NCI-H2081 treated with DMSO at 0.1 percent for 48 hours (cell line): ENCODE measurements at places on chromosomes 2 and 18.

DNA sequence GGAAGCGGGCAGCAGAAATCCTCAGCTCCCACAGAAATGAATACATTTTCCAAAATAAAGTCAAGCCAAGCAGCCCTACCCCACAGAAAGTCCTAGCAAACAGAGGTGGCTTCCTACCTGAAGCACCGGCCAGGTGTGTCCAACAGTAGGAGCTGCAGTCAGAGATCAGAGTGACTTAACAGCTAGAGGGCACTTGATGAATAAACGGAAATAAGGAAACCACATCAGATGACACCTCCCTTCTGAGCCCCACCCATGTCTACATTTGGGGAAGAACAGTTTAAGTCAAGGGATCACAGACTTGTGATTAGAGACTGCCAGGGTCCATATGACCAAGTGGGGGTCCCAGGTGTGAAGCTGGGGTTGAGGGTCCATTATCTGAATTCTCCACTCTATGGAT is at the start of gene CXCR1:
TSS of gene CXCR1 (minus strand) at position 172 of the 400 bp plus-strand sequence. CDS start 1,751 bp downstream, outside the sequence.
- no peak for DNase-seq

GRCh38 chr2:170341684-170342623 is 164.0 kb downstream of the MYO3B start:
- peak; percentile 41 for DNase-seq

- no peak for DNase-seq
Observed at GRCh38 chr18:12517142-12517825, 109.6 kb downstream of the PRELID3A start.

- no peak for DNase-seq
Observed at GRCh38 chr2:236754271-236754944, 184.8 kb downstream of the ACKR3 start.

DNA sequence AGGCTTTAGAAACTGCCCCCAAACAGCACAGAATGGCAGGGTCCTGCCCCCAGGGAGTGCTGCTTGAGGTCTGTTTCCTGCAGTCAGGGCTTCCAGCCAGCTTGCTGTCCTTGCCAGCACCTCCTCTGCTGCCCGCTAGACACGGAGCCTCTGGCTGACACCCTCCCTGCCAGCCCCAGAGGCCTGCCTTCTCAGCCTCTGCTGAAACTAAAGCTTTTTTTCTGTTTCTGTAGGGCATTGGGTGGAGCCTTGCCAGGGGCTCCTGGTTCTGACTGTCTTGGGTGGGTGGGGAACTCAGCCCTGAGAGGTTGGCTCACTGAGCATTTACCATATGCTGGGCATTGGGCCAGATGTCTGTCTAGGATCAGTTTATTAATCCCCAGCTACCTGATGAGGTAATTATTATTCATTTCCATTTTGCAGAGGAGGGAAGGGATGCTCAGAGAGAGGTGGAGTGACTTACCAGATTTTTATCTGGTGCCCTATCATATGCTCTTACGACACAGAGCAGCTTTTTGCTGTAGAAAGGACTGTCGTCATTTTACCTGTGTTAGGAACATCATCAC is 35.4 kb downstream of the INPP4A start:
- no peak for DNase-seq

DNA sequence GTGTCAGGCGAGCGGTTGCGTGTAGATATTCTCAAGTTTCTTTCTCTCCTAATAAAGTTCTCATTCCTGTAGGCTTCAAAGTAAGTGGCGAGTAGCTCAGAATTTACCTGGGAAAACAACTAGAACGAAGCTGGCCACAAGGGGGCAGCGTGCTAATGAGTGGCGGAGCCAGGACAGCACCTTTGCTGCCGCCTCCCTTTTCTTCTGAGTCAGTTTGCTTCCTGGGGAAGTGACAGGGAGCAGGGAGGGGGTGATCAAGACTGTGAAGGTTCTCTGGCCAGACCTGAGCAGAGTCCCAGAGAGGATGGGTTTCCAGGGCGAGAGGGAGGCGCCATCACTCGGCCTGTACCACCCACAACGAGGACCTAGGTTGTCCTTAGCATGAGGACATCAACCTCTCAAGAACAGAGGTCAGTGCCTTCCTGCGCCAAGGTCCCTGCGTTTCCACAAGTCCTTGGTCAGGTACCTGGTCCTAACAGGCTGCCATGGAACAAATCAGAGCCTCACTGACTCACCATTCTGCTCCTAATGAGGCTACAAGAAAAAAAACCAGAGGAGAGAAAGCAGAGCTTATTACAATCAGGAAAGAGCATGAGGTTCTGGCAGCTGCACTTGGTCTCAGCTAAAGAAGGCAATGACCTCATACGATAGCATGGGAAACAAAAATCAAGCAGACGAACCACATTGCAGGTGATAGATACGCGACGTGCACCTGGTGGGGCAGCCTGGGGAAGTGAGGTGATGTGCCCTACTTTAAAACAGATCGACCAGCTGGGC is 98.7 kb downstream of the PLB1 start:
- peak; percentile 48 for DNase-seq

- DNase-seq = no peak
Observed at GRCh38 chr2:19062370-19062769, 296.1 kb downstream of the OSR1 start.

DNA sequence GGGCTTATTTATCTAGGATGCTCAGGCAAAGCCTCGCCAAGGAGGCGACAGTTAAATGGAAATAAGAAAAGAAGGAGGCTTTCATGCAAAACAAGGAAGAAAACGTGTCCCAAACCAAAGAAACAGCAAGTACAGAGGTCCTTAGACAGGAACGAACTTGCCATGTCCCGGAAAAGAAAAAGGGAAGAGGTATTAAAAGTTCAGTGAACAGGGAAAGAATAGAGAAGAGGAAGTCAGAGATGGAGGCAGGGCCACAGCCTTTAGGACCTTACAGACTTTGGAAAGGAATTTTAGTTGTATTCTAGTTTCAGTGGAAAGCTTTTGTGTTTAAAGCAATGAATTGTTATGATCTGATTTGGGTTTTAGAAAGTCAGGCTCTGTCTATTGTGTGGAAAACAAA is 22.1 kb downstream of the IKZF2 start:
- DNase-seq = no peak

GRCh38 chr2:158211502-158211901 is 109.8 kb downstream of the UPP2 start:
- no peak for DNase-seq

GRCh38 chr2:215695861-215696260 is 260.0 kb upstream of the FN1 start:
- DNase-seq = no peak

GRCh38 chr18:25299426-25300300 is 52.3 kb downstream of the ZNF521 start:
- no peak for DNase-seq

DNA sequence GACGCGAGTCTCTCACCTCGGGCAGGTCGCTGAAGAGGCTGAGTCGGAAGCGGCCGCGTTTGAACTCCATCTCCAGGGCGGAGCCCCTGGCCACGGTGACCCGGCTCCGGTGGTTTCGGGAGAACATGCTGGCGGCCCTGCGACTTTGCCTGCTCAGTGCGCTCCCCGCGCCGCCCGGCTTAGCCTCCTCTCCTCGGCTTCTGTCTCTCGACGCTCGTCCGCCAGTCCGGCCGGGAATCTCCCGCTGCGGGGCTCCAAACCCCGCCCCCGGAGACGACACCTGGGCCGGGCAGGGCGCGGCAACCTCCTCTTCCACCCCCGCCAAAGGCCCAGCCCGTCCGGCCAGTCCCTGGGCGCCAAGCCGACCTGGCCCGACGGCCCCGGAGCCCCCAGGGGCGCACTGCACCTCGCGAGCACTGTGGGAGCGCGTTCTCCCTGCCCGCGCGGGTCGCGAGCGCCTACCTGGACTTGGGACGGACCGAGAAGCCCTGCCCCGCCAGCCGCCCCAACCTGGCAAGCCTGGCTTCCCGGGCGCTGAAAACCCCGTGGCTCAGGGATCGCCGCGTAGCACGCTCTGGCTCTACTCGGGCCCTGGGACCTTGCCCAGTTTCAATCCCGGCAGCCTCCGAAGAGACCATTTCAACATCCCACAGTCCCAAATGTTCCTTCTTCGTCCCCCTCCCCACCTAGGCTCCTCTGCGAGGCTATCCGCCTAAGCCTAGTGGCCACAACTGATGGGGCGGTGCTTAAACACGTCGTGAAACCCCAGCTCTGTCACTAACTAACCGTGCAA is at the start of gene RTKN:
TSS of gene RTKN (minus strand) at position 248 of the 793 bp plus-strand sequence. CDS start at position 127, 121 bp downstream.
- DNase-seq = no peak

DNA sequence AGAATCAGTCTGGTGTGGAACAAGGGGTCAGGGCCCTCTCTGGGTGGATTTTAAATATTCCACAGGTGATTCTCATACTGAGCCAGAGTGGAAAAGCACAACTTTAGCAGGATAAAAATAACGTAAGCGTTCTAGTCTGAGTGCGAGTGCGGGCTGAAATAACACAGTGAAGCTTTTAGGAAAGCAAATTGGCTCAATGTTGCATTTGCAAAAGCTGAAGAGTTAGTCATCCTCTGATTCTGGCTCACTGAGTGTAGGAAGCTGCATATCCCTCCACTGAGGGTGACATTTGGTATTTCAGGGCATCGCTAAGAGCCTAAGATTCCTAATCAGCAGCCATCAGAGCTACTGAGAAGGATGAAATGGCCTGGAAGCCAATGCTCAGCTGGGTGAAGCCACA is 134.7 kb downstream of the RIF1 start:
- DNase-seq = no peak

- no peak for DNase-seq
Observed at GRCh38 chr2:56260415-56260814, 76.6 kb downstream of the CCDC85A start.

DNA sequence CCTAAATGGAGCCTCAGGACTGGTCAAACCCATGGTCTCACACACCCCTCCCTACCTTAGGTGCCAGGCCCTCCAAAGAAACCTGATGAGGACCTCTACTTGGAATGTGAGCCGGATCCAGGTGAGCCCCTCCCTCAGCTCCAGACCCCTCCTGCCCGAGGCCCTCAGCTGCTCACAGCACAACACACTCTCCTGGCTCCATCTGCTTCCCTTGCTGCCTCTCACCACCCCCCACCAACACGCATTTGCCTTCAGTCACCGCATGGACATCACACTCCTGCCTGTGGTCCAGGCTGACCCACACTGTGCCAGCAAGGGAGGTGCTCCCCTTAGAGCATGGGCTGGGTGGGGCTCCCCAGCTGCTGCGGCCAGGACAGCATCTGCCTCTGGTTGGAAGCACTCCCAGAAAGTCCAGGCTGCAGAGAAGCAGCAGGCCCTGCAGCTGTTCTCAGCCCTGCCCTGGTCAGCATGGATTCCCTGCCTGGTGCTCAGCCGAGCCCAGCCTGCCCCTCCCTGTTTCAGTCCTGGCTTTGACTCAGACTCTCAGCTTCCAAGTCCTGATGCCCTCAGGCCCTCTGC is 15.1 kb downstream of the SH2D6 start:
- no peak for DNase-seq

DNA sequence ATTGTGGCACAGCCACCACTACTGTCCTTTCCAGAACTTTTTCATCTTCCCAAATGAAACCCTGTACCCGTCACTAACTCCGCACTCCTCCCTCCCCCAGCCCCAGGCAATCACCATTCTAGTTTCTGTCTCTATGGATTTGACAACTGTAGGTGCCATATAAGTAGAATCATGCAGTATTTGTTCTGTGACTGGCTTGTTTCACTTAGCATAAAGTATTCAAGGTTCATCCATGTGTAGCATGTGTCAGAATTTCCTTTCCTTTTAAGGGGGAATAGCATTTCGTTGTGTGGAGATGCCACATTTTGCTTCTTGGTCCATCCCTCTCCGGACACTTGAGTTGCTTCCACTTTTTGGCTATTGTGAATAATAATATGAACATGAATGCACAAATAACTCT is 842 bp upstream of the CKAP2L start:
- DNase-seq = no peak
